NCI-H1417 (cell line): ENCODE measurements at places on chromosomes 2 and 18.

DNA sequence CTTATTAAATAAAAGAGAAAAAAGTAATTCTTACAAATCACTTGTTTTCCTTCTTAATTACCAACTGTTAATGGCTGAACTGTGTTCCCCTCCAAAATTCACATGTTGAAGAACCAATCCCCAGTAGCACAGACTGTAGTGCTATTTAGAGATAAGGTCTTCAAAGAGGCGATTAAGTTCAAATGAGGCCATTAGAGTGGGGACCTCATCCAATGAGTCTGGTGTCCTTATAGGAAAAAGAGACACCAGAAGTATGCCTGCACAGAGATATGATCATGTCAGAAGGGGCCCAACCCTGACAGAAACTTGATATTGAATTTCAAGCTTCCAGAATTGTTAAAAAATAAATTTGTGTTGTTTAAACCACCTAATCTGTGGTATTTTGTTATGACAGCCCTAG, 89.8 kb downstream of the MEMO1 start:
- no peak for DNase-seq

- DNase-seq: no peak
Observed at GRCh38 chr2:143513081-143513480, 383.9 kb downstream of the ARHGAP15 start.

- DNase-seq: no peak
Observed at GRCh38 chr2:169002161-169002738, 28.9 kb downstream of the ABCB11 start.

- no peak for DNase-seq
Observed at GRCh38 chr18:24735624-24736231, 275.3 kb downstream of the HRH4 start.

- no peak for DNase-seq
Observed at GRCh38 chr2:140589273-140589672, 1541.5 kb downstream of the LRP1B start.

GRCh38 chr18:50682852-50683251, 123.0 kb downstream of the MAPK4 start:
- DNase-seq: no peak

DNA sequence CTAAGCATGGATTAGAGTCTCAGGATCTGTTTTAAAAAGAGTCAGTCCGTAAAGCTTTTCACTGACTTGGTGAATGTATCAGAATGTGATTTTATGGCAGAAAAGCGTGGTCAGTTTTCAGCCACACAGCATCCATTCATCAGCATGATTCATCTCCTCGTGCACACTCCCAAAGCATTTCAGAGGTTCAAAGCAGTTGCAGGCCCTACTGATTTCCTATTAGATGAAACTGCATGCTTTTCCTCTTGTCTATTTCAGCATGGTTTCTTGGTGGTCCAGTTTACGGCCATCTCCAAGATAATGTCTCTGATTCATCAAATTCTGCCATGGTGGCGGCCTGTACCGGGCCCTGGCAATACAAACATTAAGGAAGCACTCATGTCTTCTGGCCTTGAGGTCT, 4.8 kb upstream of the PARD6G start:
- DNase-seq: no peak

DNA sequence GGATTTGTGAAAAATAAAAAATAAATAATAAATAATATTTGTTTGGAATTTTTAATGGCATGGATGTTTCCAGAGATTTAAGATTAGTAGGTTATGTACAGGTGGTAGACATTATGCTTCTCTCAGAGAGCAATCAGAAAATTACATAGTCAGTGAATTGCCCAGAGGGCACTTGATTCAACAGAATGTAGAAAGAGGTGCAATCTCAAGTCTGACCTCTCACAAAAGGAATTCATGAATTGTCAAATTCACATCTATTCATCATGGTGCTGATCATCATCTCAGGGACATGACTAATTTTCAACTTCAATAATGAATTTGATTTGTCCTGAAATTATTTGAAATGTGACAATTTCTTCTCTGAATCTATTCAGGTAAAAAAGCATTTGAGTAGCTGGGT, 172.5 kb downstream of the PDE11A start:
- DNase-seq: no peak

GRCh38 chr18:58438161-58438957, 190.5 kb downstream of the ALPK2 start:
- DNase-seq: no peak

DNA sequence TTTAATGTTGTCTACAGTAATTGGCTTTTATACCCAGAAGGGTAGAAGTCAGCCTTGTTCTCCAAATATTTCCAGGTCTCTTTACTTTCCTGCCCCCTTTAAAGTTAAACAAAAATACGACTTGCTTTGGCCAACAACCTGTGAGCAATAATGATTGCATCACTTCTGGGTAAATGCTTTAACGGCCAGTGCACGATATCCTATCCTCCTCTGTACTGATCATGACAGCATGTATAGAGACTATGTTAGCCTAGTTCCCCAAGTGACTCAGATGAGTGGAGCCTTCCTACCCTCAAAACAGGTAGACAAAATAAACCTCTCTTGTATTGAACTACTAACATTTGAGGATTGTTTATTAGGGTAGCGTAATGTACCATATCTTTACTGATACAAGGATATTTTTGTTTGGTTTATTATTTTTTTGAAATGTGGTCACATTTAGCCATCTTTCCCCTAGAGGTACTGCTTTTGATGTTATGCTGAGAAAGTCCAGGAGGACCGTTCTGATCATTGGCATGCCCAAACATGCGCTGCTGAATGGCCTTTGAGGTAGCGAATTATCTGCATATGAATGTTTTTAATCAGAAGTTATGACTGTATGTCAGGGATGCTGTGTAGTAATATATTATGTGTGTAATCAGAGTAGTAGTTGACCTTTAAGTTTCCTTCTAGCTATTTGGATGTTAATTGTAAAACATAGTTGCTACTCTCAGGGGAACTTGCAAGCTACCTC, 262.6 kb upstream of the DCC start:
- no peak for DNase-seq

- DNase-seq: no peak
Observed at GRCh38 chr2:241733391-241734207, 831 bp upstream of the D2HGDH start.

- peak; percentile 26 for DNase-seq
Observed at GRCh38 chr2:168181825-168182224, 65.6 kb downstream of the STK39 start.

- no peak for DNase-seq
Observed at GRCh38 chr2:222477962-222478608, 53.7 kb downstream of the SGPP2 start.

- DNase-seq: no peak
Observed at GRCh38 chr18:74501386-74501785, 5.2 kb downstream of the CNDP2 start.

DNA sequence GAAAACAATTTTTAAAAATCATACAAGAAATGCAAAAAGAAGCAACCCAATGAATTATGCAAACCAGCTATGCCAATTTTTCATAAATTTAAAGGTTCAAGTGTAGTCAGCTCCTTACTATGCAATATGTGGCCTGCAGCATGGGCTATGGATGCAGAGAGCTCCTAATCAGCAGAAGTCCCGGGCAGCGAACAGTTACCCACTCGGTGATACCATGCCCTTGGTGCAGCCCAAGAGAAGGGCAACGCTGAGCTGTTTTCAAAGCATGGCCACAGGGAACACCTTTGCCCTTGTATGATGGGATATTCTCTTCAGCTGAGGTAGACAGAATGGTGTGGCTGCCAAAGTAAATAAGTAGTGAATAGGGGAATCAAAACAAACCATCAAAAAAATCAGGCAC, 17.3 kb upstream of the ARL5A start:
- DNase-seq: no peak

DNA sequence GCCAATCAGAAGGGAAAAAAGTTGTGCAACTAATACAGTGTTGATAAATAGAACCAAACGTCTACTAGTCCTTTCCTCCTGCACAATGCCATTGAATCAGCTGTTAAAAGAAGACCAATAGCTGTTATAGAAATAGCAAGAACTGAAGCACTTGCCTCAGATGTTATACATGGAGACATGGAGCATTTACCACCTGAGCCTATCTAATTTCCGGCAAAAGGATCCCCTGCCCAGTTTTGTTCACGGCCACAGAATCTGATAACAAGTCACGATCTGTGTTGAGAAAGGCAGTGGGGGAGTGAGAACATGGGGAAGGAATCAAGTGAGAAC, 285.4 kb downstream of the ZEB2 start:
- no peak for DNase-seq

DNA sequence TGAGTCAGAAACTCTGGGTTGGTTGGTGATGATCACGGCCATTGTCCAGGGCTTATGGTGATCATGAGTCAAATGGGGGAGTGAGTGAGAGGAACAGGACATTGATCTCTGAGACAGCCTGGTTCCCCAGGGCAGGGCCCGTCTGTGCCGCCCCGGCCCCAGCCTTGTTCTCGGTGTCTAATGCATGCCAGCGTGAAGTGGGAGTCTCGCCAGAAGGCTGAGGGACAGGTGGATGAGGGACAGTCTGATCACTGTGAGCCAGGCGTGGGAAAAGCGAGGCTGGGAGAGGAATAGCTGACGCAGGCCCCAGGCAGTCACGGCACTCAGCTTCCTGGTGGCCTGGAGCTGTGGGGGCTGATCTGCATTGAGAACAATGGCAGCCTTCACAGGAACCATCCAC, 208.3 kb upstream of the HDAC4 start:
- no peak for DNase-seq

- DNase-seq: no peak
Observed at GRCh38 chr18:36015629-36016028, 43.1 kb downstream of the RMP24 start.

DNA sequence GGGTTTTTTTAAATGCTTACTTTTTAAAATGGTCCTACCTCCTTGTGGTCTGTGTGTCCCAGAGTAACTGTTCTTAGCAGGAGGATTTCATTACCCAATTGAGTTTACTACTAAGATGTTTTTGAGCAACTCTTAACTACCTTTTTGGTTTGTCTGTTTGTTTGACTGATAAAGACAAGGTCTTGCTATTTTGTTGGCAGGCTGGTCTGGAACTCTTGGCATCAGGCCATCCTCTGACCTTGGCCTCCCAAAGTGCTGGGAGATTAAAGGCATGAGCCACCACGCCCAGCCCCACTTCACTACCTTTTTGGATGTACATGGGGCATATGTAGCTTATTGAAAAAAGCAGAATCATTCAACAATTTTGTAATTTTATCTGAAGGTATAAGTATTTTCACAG, 14.9 kb downstream of the MRPS9 start:
- DNase-seq: no peak

DNA sequence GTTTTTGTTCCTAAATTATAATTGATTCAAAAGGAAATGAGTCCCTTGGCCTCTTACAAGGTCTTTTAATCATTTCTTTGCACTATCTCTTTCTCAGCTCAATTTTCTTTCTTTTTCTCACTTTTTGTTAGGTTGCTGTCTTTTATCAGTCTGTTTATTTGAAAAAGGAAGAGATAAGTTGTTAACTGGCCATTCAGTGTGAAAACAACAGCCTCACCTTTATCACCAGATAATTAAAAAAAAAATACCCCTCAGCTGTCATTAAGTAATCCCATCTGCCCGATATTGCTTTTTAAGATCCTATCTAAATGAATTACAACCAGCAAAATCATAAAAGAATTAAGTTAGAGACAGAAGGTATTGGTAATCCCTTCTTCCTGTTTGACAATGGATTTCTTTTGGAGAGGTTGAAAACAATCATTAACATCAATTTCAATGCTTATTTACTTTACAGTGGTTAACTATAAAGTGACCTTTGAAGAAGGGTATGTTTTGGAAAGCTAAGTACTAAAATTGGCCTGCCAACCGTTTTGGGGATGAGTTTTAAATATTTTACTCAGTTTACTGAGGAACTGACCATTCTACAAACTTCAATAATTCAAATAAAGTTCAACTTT, 104.9 kb downstream of the TGIF1 start:
- peak; percentile 31 for DNase-seq

- no peak for DNase-seq
Observed at GRCh38 chr2:215188078-215188477, 49.7 kb upstream of the ABCA12 start.

DNA sequence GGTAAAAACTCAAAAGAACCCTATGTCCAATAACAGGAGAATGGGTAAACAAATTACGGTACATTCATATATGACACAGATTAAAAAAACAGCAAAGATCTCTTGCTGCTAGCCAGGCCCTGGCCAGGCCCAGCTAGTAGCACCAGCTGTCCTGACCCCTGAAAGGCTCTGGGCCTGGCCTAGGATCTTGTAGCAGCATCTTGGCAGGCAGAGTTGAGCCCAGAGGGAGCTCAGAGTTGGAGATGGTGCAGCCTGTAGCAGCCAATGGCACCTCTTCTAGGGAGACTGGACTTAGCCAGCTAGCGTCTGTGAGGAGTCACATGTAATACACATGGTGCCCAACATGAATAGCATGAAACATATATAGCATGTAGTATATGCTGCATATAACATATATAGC, 69.1 kb downstream of the HS6ST1 start:
- DNase-seq: no peak

GRCh38 chr18:78069784-78070664, 820.4 kb downstream of the GALR1 start:
- DNase-seq: peak; percentile 2

GRCh38 chr2:221517146-221517695, 54.9 kb downstream of the EPHA4 start:
- DNase-seq: no peak

- DNase-seq: no peak
Observed at GRCh38 chr18:60543646-60544045, 171.1 kb upstream of the MC4R start.

GRCh38 chr2:169849710-169850109, 22.5 kb downstream of the UBR3 start:
- no peak for DNase-seq

- DNase-seq: peak; percentile 57
Observed at GRCh38 chr2:78418021-78418420, 607.5 kb upstream of the REG3G start.

DNA sequence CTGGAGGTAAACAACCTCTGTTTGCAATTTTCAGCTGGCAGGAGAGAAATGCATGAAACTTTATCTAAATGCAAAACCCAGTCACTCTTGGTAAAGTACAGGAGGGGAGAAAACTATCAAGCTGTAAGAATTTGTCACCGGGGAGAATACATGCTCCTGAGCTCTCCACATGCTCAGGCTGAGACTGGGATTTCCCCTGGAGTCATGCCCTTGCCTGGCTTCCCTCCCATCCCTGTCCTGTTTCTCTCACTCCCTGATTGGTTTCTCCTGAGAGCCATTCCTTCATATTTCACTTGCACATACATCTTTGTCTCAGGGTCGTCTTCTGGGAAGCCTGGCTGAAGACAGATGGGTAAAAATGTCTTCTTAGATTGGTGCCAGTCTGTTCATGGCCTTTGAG, 52.9 kb upstream of the SPATS2L start:
- DNase-seq: no peak

GRCh38 chr2:168208652-168209051, 38.7 kb downstream of the STK39 start:
- no peak for DNase-seq

GRCh38 chr2:20970068-20970467, 73.8 kb downstream of the APOB start:
- DNase-seq: no peak

DNA sequence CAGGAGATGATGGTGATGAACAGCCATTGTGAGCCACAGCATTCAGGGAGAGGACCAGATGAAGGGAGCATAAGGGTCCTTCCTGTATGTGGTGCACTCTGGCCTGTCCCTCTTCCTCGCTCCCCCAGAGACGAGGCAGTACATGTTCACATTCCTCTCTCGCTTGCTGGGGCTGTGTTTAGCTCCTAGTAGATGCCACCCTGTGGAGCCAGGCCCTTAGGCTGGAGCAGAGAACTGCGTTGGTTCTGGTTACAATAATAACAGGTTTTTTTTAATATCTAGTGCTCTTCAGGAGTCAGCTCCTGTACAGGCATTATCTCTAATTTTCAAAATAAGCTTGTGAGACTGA, 171.1 kb upstream of the MYT1L start:
- DNase-seq: no peak

- no peak for DNase-seq
Observed at GRCh38 chr18:74184875-74185274, 36.6 kb downstream of the TIMM21 start.
